NCI-H510A (cell line): ENCODE measurements at places on chromosomes 6 and 20.
A peak's percentile ranks its signal among the peaks of the same experiment; 100 is the strongest.

DNA sequence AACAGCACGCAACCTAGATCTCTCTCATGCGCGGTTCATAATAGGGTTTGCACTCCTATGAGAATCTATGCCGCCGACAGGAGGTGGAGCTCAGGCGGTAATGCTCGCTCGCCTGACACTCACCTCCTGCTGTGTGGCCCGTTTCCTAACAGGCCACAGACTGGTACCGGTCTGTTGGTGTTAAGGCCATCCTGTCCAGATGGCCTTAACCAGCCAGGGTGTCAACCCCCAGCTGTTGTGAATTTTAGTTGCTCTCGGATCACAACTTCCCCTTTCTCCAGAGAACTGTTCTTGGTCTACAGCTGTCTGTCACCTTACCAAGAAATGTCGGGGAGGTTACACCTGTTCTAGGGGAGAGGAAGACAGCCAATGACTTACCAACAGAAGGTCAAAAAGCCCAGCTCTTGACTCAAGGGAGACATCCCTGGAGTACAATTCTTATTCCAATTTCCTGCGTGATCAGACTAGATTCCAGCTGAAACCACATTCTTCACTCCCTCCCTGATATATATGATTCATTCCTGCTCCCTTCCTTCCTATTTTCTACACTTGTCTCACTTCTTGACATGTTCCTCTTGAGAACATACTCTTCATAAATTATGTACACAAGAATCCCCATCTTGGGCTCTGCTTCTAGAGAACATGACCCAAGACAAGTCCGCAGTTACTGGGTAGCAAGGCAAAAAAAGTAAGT is 23.1 kb upstream of the DNAAF9 start:
- no peak for DNase-seq

DNA sequence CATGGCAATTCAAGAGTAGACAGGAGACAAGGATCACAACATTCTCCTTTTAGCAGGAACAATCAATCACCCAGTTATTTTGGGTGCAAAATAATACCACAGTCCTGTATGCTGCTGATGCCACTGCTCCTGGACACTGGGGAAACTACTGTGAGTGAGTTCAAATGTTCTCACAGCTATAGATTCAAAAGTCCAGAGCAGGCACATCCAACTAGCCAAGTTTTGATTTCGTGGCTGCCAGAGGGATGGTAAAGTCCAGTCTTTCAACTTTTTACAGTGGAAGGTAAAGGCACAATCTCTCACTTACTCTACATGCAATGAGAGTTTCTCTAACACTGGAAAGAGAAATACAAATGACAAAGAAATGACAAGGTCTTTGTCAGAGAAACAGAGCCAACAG is 26.9 kb upstream of the TSHZ2 start:
- DNase-seq = no peak

DNA sequence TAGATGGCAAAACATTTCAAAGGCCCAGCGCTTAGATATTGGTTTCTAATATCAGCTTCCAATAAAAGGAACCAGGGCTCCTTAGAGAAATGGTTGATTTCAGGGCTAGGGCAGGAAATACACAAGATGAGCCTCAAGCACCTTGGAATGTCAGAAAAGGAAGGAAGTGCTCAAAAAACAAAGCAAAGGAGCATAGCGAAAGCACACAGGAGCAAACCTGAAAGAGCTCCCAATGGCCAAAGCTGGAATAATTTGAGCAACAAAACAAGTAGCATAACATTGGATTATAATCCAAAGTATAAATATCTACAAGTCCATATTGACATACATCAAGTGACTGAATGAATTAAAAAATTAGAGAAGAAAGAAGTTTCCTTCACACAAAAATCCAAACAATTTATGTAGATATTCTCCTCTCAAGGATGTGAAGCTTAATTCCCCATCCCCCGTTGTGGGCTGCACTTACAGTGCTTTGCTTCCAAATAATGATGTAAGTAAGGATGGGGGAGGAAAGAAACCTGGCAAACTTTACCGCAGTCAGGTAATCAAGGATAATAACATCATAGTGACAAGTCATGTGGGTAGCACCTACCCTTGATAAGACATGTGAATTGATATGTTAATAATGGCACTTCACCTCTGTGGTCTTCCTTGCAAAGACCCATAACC is 132.9 kb upstream of the DST start:
- no peak for DNase-seq

DNA sequence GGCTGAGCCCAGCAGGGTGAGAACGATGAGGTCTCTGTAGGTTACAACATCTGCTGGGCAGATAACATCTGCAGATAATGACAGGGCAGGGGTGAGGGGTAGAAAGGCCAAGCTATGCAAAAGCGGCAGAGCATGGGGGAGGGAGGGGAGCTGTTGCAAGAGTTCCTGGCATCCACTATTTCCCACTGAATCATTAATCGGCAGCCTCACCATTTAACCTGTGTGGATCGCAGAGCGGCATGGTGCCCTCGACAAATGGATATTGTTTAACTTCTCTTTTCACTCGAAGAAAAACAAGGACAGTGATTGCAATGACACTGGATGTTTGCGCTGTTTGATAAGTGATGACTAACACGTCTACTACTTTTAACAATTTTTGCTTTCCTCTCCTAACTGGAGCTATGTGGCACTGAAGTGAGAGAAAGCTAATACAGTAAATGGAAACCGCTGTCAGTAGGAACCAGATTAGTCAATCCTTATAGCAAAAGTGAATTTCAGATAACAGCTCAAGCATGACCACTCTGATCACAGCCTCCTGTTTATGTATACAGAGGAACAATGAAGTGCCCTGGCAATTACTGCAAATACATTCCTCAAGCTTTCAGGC is 381.5 kb downstream of the TFAP2A start:
- no peak for DNase-seq

DNA sequence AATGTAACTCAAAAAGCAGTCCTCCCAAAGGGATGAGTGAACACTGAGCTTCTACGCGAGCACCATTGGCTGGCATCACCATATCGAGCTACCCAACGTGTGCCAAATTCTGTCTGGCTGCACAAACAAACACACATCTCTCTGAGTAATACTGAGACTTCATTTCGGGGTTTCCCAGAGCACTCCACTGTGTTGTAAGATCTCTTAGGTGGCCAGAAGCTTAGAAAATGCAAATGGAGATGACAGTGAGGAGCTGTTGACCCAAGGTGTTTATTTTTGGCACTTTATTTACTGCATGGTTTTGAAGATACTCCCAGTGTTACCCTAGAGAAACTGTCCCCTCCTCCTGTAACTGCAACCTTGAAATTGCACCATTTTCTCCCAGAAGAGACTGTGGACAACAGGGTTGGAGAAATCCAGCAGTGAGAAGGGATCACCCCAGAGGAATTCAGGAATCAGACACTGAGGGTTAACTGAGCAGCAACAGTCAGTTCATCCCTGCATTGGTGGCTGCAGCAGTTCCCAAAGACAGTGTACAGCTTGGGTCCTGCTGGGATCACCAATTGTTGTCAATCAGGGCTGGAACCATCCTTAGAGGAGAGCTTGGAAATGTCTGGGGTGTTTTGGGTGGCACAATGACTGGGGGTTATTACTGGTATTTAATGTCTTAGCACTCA is 1.0 kb upstream of the RIPOR2 start:
- DNase-seq = no peak

DNA sequence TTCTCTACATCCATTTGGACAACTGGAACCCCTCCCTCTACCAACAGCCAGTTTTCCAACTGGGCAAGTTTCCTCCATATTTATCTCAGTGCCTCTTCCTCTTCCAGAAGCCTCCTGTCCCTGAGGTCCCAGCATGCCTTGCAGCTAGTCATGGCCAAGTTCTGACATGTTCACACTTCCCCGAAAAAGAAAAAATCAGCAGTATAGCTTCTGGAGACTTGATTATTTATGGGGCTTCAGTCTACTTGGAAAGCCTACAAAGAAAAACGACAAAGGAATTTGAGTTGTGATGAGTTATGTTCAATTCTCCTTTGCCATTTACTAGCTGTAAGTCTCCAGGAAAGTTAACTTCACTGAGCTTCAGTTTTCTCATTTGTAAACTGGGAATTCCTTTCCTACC is 406.5 kb downstream of the MAFB start:
- no peak for DNase-seq

DNA sequence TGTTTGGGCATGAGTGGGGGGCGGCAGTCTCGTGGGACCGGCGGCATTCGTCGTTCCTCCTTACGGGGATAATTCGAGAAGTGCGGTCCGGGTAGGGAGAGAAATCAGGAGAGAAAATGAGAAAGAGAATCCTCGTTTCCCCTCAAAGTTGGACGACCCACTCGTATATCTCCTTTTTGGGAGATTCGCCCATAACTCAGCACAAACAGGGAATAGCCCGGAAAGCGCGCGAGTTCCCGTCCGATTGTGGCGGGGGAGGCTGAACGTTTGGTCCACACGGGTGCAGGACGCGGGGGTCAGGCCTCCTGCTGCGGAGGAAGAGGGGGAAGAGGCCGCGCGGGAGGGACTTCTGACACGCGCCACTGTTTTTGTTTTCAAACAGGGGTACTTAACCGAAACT is 42.4 kb downstream of the POPDC3 start:
- DNase-seq = no peak

GRCh38 chr20:9615118-9615517 is 100.7 kb downstream of the LAMP5 start:
- no peak for DNase-seq

GRCh38 chr20:60170116-60170515 is 211.9 kb downstream of the CDH26 start:
- no peak for DNase-seq

- DNase-seq = no peak
These were observed 266.3 kb downstream of the RFPL4B start for GRCh38 chr6:112613410-112613809.

- no peak for DNase-seq
These were observed 631.6 kb upstream of the NRSN1 start for GRCh38 chr6:23494367-23494766.

GRCh38 chr20:2696646-2697045 is 4.1 kb downstream of the EBF4 start:
- DNase-seq = no peak

DNA sequence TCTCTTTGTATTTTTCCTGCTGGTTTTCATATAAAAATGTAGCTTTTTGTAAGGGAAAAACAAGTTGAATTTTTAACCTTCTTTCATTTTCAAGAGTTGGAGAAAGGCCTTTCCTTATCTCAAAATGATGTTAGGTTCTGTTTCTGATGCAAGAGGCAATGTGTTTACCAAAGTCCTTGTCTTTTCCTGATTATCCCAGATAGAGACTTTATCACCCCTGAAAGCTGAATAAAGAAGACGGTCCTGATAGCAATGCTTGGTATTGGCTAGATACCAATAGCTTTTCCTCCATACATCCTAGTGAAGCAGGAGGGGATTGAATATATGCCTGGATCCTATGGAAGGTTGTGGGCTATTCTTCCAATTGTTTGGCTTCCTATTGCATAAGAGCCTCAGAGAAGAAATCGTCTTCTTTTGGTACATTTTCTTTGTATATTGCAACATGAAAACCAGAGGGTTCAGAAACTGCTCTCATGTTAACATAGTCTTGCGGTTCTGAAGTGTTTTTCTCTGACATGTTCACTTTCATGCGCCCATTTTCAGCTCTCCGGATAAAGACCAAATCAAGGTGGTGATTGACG is 5.5 kb downstream of the PNLDC1 start:
- DNase-seq = no peak

- DNase-seq = no peak
These were observed 51.0 kb downstream of the STK4 start for GRCh38 chr20:45017281-45017680.

DNA sequence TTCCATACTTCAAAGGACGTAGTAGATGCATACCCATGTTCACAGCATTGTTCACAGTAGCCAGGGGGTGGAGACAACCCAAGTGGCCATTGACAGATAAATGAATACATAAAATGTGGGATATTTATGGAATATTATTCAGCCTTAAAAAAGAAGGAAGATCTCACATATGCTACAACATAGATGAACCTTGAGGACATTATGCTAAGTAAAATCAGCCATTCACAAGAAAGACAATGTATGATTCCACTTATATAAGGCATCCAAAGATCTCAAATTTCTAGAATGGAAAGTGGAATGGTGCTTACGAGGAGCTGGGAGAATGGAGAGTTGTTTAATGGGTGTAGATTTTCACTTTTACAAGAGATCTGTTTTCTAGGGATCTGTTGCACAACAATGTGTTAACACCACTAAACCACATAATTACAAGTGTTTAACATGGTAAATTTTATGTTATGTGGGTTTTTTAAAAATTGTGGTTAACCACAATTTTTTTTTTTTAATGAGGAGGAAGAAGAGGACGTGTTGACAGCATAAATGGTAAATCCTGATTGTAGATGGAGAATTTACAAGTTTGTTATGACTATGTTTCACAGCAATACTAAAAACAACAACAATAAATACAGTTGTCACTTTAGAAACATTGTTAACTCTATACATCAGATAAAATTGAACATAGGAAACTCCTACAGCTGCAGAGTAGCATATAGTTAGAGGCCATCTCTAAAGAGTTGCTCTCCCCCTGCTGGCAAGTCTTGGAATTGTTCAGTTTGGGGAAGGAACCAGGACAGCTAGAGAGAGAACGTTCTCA is 41.6 kb downstream of the CCN2 start:
- DNase-seq = no peak

DNA sequence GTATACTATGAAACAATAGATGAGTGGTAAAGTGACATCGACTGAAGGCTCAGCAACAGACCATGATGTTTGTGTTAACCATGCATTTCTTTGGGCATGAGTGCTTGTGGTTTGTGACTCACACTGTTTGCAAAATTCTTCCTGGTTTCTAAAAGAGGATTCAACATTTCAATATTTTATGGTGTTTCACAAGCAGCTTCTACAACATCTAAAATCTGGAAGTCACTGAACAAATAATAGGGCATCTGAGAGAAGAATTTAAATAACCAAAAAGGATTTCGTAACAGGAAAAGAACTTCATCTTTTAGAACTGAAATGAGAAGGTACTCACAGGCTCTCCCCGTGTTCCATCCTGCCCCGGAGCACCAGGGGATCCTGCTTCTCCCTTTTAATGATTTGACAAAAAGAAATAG is 146.2 kb downstream of the COL21A1 start:
- peak; percentile 7 for DNase-seq

GRCh38 chr6:42564506-42564825 is 637 bp downstream of the UBR2 start:
- DNase-seq = peak; percentile 39

GRCh38 chr6:35544769-35545361 is 32.2 kb upstream of the TULP1 start:
- DNase-seq = no peak

- DNase-seq = no peak
These were observed 204.5 kb upstream of the STXBP5 start for GRCh38 chr6:146999766-147000165.
